Esophagus muscularis mucosa (tissue), 4 donors: ENCODE measurements at places on chromosomes 7 and 10. TPM values are rescaled to one million over a fixed set of nuclear protein-coding genes. Genes with fewer than 3 reads are reported as not detected.

- no peaks in the 10 kb centered on the region for H3K36me3 ChIP-seq
- no peak for DNase-seq
- H3K27me3 ChIP-seq: no peaks in the 10 kb centered on the region
- H3K27ac ChIP-seq: no peak overlapping the region
- H3K4me1 ChIP-seq: no peaks in the 10 kb centered on the region
Measured at GRCh38 chr10:58993480-58994221, 182.8 kb upstream of the PHYHIPL start.

- no peak for DNase-seq
- H3K27me3 ChIP-seq: no peaks in the 10 kb centered on the region
- no peak overlapping the region for H3K27ac ChIP-seq
Measured at GRCh38 chr7:142690554-142691182, 58.6 kb upstream of the PRSS1 start.

DNA sequence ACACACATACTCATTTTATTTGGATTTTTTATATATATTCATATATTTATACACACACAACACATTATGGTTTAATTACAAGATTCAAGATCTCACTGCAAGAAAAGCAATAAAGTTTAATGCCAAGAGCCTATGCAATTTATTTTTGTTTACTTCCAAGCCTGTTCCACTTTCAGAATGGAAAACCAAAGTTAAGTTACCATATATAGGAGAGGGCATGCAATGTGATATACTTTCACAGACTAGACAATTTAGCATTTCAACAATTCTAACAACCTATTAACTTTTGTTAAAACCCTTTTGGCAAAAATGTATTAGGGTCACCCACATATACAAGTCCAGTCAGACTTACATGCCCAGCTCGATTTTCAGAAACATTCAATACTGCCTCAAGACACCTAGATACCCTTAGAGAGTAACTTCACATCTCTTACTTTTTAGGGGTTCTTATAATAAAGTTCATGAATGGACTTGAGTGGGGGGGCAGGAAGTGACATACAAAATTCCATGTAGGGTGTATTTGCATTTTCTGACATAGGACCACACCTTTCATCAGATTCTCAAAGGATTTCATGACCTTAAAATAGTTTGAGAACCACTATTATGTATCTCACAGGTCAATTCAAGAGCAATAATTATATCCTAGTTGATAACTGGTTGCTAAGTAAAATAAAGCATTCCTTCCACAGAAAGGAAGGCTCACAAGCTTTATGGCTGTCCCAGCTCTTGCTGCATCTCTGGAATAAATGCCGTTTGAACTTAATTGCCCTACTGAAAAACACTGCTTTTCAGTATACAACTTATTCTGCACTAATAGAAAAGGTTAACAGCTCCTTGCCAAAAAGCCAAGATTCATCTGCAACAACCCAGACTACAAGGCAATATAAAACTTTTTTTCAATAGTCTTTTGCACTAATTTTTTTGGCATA lies 2.5 kb downstream of the P4HA1 start:
- H3K4me1 ChIP-seq: peaks cover 24% of the 10 kb centered on the region
- no peaks in the 10 kb centered on the region for H3K36me3 ChIP-seq
- DNase-seq: no peak
- H3K27me3 ChIP-seq: no peaks in the 10 kb centered on the region

DNA sequence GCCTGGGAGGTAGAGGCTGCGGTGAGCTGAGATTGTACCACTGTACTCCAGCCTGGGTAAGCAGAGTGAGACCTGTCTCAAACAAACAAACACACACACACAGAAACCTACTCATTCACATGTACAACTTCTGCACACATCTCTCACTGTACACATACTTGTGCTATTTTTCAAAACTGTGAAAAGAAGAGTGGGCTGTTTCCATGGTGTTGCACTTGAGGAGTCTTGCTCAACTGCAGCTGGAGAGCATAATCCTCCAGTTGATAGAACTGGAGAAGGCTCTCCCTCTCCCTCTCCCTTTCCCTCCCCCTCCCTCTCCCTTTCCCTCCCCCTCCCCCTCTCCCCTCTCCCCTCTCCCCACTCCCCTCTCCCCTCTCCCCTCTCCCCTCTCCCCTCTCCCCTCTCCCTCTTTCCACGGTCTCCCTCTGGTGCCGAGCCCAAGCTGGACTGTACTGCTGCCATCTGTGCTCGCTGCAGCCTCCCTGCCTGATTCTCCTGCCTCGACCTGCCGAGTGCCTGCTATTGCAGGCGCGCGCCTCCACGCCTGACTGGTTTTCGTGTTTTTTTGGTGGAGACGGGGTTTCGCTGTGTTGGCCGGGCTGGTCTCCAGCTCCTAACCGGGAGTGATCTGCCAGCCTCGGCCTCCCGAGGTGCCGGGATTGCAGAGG lies 43.7 kb upstream of the DLD start:
- no peaks in the 10 kb centered on the region for H3K4me1 ChIP-seq
- DNase-seq: no peak
- no peak overlapping the region for H3K4me3 ChIP-seq
- no peaks in the 10 kb centered on the region for H3K36me3 ChIP-seq

TFR2 gene
- total RNA-seq: not detected

DENND2A gene
- total RNA-seq: 67.3 TPM

GRCh38 chr10:21396889-21397288 lies 128.6 kb downstream of the SKIDA1 start:
- no peak overlapping the region for H3K27ac ChIP-seq
- no peak for DNase-seq
- no peak overlapping the region for H3K4me3 ChIP-seq
- H3K36me3 ChIP-seq: no peaks in the 10 kb centered on the region
- H3K4me1 ChIP-seq: peaks cover 20% of the 10 kb centered on the region

ADIRF gene
- total RNA-seq: 84.5 TPM
